ENCODE measurements at places on chromosomes 3 and 15.

GRCh38 chr3:30199855-30200254 lies 406.5 kb upstream of the TGFBR2 start:
- no peak for DNase-seq

GRCh38 chr3:155416500-155417118 lies 123.1 kb upstream of the STRIT1 start:
- no peak for DNase-seq

DNA sequence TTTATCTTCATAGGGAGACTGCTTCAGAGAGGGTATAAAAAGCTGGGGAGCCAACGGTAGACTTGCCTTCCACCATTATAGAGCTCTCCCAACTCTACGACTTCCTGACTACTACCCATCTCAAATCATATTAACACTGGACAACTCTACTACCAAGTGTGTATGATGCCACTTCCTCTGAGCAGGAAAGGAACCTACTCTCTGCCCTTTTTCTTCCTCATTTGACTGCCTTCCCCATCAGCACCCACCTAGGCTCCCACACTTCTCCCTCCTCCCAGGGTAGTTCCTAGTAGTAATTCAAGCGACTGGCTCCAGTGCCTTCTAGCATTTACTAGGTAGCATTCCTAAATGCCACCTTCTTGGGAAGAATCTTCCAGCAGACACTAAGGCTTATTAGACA lies 24.5 kb upstream of the TBL1XR1 start:
- no peak for DNase-seq

GRCh38 chr3:86986671-86987420 lies 4.1 kb downstream of the VGLL3 start:
- no peak for DNase-seq

Measured in testis (tissue), 5 donors.